NCI-H187 (cell line): ENCODE measurements at places on chromosomes 7 and 10.

DNA sequence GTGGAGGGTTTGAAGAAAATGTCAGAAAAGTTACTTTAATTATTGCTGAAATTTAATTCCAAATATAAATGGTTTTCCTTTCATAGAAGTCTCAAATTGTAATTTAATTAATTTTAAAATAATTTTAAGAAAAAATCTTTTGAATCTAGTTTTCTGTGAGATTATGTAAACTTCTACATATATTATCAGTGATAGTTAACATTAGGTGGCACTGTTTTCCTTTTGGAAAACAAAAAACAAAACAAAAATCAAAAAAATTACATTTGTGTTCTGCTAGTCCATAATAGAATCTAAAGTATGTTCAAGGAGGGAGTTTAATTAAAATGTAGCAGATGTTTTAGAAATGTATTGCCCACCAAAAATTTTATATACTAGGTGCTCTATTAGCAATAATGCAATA lies 1456.7 kb downstream of the REEP3 start:
- no peak for DNase-seq

GRCh38 chr7:48899932-48900331 lies 24.4 kb upstream of the CDC14C start:
- no peak for DNase-seq

DNA sequence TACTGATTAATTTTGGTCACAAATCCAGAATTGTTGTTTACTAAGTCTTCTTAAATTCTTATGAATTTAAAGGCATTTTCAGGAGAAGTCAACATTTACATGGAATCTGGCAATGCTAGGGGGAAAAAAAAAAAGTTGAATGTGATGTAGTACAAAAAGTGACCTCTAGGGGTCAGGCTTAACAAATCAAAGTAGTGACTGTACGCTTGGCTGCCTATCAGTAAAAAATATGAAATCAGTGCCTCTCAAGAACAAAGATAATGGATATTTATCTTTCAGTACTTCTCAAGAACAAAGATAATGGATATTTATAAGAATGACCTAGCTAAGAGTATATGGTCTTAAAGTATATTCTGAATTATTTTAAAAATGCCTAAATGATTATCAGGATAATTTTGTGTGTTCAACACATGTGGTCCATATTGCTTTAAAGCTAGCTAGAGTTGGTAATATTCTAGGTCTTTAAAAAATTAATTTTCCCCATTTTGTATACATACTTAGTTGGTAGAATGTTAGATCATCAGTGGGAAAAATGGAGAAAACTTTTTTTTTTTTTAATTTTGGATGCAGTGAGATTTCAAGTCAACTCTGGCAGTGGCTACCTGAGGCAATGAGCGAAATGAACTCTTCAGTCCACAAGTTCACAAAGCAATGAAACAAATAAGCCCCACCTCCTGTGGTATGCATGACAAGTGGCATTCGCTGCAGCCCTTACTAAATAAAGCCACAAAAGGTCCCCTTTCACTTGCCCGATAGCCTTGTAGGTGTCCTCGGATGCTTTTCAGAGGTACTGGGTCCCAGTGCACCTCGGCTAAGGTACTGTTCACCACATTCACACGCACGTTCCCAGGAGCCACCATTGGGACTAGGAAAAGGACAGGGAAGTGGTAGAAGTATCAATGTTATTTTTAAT lies 51.2 kb upstream of the LAMB4 start:
- DNase-seq: peak; percentile 14

DNA sequence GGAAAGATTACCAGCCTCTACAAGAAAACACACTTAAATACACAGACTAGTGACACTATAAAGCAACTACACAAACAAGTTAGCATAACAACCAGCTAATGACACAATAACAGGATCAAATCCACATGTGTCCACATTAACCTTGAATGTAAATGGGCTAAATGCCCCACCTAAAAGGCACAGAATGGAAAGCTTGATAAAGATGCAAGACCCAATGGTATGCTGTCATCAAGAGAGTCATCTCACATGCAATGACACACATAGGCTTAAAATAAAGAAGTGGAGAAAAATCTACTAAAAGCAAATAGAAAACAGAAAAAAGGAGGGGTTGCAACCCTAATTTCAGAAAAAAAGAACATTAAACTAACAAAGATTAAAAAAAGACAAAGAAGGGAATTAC lies 14.0 kb upstream of the GIMAP4 start:
- DNase-seq: no peak

GRCh38 chr7:95886501-95887090 lies 114.2 kb downstream of the DYNC1I1 start:
- no peak for DNase-seq
